Caki2 (cell line): ENCODE measurements at places on chromosomes 16 and 17. TPM values are rescaled to one million over a fixed set of nuclear protein-coding genes. Genes with fewer than 3 reads are reported as not detected.

The RAC3 gene
- total RNA-seq: 22.1 and 40.0 TPM in 2 replicates

The SPATA32 gene
- not detected in 2 replicates for total RNA-seq

DNA sequence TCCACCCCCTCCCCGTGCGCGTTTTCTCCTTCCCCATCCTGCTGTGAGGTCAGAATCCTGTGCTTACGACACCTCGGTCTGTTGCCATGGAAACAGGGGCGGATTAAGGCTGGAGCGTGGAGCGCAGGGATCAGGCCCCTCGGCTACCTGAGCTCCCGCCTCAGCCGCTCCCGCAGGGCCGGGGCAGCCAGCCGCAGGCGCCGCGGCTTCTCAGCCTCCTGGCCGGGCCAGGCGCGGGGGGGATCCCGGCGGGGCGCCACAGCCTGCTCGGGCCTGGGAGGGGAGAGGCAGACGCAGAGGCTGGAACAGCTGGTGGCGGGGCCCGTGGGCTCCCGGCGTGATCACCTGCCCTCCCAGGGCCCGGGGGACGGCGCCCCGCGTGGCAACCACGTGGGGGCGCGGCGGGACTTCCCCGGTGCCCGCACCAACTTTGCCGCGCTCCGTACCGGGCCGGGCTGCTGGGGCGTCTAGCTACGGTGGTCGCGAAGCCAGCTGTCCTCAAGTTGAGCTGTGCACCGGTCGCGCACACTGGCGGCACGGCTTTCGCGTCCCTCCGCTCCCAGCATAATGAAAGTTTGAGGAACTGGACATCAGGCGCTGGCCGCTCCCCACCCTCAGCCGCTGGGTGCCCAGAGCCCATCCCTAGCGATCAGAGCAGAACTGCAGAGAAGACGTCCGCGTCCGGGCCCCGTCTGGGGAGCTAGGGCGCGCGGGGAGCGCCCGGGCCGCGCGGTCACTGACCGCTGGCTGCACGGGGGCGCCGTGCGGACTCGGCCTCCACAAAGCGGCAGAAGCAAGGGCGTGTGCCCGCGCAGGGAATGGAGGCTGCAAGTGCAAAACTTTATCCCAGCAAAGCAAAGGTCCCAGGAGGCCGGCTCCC, 1.2 kb downstream of the RTN4RL1 start:
- DNase-seq: peak; percentile 65

GRCh38 chr16:4954714-4955113, 3.4 kb upstream of the SEC14L5 start:
- no peak for DNase-seq

The CCL14 gene
- total RNA-seq: not detected in 2 replicates

The CHD3 gene
- 21.3 and 23.8 TPM in 2 replicates for total RNA-seq

The MMP28 gene
- 1.7 TPM in 1 of 2 replicates, not detected in the other for total RNA-seq

DNA sequence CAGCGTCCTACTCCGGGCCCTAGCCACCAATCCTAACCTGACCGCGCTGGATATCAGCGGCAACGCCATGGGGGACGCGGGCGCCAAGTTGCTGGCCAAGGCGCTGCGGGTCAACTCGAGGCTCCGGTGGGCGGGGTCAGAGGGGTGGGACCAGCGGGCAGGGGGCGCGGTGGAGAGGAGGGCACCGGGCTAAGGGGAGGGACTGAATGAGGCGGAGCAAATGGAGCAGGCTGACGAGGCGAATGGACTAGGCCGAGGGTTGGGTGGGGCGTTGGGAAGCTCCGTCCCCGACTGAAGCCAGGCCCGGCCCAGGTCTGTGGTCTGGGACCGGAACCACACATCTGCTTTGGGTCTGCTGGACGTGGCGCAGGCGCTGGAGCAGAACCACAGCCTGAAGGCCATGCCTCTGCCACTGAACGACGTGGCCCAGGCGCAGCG, 4.6 kb downstream of the CARMIL2 start:
- no peak for DNase-seq

DNA sequence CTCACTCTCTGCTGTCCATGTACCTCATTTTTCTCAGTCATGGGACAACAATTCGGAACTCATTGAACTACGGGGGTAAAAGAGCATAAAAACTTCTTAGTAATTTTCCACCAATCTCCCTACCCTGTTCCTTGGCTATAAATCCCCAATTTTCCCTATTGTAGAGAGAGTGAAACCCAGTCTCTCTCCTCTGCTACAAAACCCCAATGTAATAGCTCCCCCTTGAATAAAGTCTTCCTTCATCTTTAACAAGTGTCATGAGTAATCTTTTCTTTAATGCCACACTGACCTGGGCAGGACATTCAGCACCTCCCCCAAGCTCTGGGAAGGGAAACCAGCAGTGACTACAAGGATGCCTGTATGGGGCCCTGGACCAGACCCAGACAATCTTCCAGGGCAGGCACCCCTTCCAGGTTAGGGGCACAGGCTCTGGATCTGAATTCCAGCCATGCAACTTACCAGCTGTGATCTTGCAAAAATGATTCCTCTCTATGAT, 10.2 kb upstream of the EIF1 start:
- DNase-seq: peak; percentile 94

The CCL5 gene
- total RNA-seq: 16.0 and 21.5 TPM in 2 replicates

- no peak for DNase-seq
Measured at GRCh38 chr17:42246515-42246914, 29.7 kb downstream of the STAT5B start.

DNA sequence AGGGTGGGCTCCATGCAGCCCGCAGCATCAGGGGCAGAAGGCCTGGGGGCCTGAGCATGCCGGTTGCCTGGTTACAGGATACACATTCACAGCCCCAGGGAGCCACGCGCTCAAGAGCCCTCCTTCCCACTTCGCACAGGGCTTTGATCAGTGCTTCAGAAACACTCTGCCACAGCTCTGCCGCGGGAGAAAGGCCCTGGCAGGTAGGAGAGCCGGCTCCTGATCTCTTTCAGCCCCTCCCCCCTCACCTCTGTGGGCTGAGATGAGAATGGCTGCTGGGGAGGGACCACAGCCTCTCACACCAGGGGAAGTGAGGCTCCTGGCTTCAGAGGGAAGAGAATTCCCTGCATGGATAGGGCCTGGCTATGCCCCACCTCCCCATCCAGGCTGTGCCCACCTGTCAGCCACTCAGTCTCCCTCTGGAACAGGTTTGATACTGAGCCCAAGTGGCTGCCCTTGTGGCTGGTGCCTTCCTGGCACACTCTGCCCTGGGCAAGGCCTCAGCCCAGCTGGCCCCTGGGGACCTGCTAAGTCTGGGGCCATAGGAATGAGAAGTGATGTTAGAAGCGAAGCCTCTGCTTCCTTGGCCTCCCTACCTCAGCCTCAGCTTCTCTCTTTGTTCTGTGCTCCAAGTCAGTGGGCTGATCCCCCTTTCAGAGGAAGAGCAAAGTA, 8.6 kb downstream of the DOK4 start:
- no peak for DNase-seq

The ITGB4 gene
- 8.1 and 12.4 TPM in 2 replicates for total RNA-seq

DNA sequence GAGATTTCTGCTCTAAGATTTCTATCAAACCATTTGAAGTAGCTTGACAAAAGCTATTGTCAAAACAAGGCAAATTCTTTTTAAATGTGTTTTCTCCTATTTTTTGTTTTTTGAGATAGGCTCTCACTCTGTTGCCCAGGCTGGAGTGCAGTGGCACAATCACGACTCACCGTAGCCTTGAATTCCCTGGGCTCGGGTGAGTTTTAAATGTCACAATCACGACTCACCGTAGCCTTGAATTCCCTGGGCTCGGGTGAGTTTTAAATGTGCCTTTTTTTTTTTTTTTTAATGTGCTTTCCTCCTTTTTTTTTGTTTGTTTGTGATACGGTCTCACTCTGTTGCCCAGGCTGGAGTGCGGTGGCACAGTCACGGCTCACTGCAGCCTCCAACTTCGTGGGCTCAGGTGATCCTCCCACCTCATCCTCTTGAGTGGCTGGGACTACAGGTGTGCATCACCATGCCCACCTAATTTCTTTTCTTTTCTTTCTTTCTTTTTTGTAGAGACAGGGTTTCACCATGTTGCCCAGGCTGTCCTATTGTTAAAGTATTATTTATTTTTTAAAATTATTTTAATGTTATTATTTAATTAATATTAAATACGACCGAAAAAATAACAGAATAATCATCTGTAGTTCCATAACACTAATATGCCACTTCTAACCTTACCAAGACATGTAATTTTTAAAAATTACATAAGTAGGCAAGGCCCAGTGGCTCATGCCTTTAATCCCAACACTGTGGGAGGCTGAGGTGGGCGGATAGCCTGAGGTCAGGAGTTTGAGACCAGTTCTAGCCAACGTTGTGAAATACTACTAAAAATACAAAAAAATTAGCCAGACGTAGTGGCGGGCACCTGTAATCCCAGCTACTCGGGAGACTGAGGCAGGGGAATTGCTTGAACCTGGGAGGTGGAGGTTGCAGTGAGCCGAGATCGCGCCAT, 69.7 kb upstream of the FA2H start:
- DNase-seq: no peak

DNA sequence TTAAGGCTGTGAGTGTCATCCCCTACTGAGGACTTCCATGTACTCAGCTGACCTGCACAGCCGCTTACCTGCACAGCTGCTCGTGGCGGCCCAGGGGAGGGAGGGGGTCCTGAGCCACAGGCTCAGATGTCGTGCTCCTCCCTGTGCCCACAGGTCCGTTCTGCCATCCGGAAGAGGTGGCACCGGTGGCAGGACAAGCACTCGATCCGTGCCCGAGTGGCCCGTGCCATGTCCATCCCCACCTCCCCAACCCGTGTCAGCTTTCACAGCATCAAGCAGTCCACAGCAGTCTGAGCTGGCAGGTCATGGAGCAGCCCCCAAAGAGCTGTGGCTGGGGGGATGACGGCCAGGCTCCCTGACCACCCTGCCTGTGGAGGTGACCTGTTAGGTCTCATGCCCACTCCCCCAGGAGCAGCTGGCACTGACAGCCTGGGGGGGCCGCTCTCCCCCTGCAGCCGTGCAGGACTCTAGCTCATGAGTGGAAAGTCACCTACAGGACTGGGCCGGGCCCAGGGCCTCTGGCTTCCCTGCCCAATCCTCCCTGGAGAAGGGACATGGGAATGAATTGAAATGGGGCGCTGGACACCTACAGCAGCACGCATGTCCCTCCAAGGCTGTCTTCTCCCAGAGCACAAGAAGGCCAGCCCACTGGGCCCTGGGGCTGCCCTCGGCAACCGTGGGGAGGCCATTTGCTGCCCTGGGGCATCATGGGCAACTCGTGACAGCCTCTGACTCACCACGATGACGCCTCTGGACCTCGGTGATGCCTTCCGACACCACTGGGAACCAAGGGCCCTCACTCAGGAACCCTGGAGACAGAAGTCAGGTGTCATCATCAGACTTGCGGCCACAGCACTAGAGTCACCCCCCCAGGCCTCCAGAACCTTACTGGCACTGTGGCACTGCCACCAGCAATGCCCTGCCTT, 9.9 kb upstream of the SPPL2C start:
- DNase-seq: no peak

DNA sequence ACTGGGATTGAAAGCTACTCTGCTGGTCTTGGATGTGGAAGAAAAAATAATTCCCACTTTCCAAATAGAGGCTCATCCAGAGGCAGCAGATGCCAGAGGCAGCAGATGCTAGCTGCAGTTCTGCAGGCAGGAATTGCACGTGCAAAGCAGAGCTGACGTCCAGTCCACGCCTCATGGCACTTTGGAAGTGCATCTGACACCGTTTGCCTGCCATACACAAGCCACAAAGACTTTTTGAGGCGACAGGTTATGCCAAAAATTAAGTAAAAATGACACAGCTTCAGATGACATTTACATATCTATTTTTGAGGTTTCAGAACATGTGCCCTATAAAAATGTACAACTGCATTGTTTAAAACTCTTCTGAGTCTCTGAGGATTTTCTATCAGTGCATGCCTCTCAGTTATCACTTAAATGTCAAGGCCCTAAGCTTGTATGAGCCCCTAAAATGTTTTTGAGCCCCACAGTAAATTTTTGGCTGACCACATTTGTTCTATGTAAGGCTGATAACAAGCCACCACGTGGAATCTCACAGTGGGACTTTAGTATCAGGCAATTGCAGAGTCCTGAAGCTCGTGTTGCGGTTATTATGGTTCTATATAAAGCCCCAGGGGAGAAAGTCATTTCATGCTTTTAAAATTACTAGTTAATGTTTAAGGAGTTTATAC, 239.2 kb downstream of the PRKCA start:
- DNase-seq: peak; percentile 75

DNA sequence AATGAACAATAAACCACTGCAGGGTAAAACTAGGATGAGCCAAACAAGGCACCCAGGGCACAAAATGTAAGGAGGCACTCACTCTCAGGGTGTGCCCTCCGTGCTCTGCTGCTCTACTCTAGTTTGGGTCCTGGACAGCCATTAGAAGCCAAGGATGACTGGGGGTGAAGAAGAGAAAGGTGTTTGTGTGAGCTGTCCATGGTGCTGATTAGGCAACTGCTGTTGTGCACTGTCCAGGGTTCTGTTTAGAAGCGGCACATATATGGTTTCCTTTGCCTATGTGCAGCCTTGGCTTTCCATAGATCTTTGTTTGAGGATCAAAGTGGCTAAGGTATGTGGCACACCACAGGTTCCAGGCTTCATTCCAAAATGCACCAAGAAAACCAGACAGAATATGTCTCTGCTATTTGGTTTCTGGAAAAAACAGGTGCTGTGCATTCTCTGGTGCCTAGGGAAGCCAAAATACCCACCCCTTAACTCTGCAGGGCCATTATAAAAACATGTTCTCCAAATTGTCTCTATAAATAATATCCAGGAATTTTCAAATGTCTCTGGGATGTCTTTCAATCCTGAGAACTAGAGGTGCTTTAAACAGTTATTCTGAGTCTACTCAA, 123.5 kb downstream of the CBLN1 start:
- DNase-seq: peak; percentile 18

GRCh38 chr16:3830625-3831254, 49.8 kb downstream of the CREBBP start:
- DNase-seq: no peak

DNA sequence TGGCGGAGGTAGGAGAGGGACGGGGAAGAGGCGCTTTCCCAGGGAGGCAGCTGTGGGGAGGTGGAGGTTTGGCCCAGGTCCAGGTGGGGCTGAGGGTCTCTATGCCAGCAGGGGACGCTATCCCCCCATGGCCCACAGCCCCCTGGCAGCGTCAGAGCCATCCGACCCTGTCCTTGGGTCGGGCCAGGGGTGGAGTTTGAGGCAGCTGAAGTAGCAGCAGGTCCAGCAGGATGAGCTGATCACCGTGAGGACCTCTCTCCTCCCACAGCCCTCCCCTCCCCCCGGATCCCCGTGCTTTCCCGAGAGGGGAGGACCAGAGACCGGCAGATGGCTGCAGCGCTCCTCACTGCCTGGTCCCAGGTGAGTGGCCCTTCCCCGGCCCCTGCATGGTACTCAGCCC, 3.2 kb downstream of the ZNF205 start:
- DNase-seq: no peak

The CCL13 gene
- not detected in 2 replicates for total RNA-seq

DNA sequence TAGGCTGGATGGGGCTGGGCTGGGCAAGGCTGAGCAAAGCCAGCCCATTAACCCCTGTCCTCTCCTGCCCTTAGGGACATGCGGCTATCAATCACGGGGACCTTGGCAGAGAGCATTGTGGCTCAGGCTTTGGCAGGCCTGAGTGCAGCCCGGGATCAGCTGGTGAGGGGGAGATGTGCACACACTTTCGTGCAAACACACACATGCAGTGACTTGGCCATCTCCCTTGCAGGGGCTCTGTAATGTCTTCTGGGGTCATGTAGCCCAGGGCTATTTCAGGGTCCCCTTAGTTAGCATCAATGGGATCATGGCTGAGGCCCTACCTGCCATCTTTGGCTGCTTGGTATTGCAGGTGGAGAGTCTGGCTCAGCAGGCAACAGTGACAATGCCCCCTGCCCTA, 6.9 kb downstream of the CARMIL2 start:
- DNase-seq: no peak

- DNase-seq: no peak
Measured at GRCh38 chr16:31079342-31079944, 5.2 kb downstream of the ZNF646 start.
